ENCODE measurements at places on chromosomes 6 and 20. TPM values are rescaled to one million over a fixed set of nuclear protein-coding genes. Genes with fewer than 3 reads are reported as not detected.

The C20orf173 gene
- not detected for total RNA-seq

DNA sequence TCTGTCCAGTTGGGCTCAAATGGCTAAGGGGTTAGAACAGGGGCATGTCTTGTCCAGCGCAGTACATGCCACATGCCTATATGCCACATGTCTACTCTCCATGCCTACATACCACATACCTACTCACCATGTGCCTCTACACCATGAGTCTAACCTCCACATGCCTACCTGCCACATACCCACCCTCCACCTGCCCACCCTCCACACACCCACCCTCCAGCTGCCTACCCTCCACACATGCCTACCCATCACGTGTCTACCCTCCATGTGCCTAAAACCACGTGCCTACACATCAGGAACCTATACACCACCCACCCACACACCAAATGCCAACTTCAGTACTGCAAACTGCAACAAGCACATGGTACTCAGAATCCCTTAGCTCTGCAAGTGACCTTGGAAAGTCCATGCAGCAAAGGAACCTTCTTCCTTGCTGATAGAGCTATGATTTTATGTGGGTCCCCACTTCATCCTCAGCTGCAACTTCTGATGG lies 113.0 kb upstream of the CST7 start:
- DNase-seq = no peak

The MOCS1 gene
- total RNA-seq = 6.5 TPM

GRCh38 chr6:132964101-132964867 lies 149.9 kb downstream of the RPS12 start:
- no peak for DNase-seq

GRCh38 chr6:38603496-38603895 lies 36.2 kb downstream of the BTBD9 start:
- DNase-seq = no peak

- DNase-seq = no peak
These were observed 69.0 kb upstream of the MLN start for GRCh38 chr6:33872761-33873160.

The BEND6 gene
- total RNA-seq = 2.6 TPM

The GSTA3 gene
- not detected for total RNA-seq

The NR2E1 gene
- total RNA-seq = not detected

- no peak for DNase-seq
These were observed 97.9 kb upstream of the NEDD9 start for GRCh38 chr6:11330413-11330760.

DNA sequence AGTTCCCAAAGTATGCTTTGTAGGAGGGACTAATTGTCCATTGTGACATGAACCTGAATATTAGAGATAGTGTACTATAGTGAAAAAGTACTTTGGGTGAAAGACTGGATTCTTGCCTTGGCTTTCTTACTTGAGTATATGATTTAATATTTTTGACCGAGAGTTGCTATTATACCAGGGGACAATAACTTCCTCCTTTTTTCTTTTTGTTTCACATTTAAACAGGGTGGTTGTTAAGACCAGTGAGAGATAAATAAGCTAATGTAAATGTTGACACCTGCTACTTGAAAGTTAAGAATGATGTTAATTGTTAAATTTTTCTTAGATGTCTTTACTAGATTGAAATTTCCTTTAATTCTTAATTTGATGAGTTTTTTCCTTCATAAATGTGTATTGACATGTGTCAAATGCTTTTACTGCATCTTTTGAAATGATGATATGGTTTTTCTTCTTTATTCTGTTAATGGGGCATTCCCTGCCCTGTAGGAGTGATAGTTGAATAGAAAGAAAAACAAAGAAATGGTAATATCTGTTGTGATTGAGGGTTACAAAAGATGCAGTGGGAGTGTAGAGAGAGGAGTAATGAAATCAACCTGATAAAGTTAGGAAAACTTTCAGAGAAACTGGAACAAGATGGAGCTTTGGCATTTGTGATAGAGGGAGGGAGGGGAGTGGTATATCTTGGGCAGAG lies 48.4 kb downstream of the ZFAND3 start:
- DNase-seq = no peak

The MEP1A gene
- total RNA-seq = not detected

- DNase-seq = peak; percentile 58
These were observed at the start of gene RPL7L1 for GRCh38 chr6:42879372-42880239. Gene RPL7L1, plus strand, starts transcription at chr6:42879616. Its CDS starts 295 bp downstream, at chr6:42879911.

Data from epithelial cell of proximal tubule (primary cell).